Activated CD4-positive, CD25-positive, alpha-beta regulatory T cell treated with anti-CD3 and anti-CD28 coated beads, Interleukin-2, amount 50 U/mL, for 16 hours (primary cell): ENCODE measurements at places on chromosomes 12 and 14.

- no peak for DNase-seq
Measured at GRCh38 chr12:62977883-62978282, 42.9 kb upstream of the PPM1H start.

GRCh38 chr12:122067966-122068365 lies 10.6 kb upstream of the MLXIP start:
- DNase-seq = no peak

DNA sequence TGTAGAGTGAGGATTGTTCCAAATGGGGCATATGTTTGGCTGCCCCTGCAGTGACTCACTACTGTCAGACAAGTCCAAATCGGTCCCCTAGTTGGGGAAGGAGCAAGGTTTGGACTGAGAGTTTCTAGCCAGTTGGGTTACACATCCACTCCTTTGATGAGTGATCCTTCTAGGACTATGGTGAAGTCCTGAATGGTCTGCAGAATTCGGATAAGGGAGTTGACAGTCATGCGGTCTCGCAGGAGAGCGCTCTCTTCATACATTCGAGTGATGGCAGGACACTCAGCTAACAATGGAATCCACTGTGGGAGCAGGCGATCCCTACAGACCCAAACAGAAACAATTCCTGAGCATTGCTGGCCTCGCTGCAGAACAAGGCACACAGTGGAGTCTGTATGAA lies 61.5 kb upstream of the SINHCAF start:
- DNase-seq = no peak

GRCh38 chr12:84186433-84186832 lies 726.2 kb downstream of the SLC6A15 start:
- DNase-seq = no peak

DNA sequence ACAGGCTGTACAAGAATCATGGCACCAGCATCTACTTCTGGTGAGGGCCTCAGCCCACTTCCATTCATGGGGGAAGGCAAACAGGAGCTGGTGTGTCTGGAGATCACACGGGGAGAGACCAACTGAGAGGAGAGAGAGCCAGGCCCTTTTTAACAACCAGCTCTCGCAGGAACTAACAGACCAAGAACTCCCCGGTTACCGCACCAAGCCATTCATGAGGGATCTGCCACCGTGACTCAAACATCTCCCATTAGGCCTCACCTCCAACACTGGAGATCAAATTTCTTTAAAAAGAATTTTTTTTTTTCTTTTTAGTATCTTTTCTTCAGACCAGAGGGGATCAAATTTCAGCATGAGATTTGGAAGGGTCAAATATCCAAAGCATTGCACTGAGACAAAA lies 16.7 kb upstream of the AQP2 start:
- DNase-seq = no peak

GRCh38 chr14:79630288-79630960 lies 580.9 kb downstream of the DIO2 start:
- DNase-seq = no peak

DNA sequence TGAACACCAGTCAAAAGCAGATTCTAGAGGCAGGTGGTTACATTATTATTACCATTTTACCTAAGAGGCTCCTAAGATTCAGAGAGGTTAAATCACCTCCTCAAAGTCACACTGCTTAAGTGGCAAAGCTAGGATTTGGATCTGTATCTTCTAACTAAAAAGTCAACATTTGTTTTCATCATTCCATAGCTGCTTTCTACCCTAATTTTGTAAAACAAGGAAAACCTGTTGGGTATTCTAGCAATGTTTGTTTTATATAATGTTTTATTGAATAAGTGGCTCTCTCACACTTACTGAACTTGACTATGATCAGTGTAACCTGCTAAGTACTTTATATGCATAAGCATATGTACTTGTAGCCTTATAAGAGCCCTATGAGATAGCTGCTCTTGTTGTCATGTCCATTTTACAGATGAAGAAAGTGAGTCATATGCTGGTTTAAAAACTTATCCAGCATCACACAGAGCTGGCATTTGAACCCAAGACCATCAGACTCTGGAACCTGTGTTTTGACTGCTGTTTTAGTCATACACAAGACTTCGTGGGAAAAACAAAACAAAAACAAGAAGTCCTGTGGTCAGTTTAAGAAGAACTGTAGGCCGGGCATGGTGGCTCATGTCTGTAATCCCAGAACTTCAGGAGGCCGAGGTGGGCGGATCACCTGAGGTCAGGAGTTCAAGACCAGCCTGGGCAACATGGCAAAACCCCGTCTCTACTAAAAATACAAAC lies 31.7 kb upstream of the EVL start:
- no peak for DNase-seq

DNA sequence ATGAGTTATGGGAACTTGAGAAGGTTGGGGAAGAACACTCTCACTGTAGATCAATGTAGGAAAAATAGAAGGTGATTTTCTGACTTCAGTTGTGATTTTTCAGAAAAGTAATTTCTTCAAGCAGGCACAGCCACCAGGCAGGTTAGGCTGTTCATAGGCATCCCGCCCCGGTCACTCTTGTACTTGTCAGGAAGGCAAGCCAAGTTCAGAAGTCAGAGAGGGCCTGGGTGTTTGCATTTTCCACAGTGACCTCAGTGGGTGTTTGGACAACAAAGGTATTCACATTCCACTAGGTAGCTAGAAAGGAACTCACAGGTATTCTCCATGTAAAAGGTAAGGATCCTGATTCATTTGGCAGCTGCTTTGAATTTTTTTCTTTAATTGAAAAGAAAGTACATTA lies 3.0 kb upstream of the FAM234B start:
- no peak for DNase-seq

DNA sequence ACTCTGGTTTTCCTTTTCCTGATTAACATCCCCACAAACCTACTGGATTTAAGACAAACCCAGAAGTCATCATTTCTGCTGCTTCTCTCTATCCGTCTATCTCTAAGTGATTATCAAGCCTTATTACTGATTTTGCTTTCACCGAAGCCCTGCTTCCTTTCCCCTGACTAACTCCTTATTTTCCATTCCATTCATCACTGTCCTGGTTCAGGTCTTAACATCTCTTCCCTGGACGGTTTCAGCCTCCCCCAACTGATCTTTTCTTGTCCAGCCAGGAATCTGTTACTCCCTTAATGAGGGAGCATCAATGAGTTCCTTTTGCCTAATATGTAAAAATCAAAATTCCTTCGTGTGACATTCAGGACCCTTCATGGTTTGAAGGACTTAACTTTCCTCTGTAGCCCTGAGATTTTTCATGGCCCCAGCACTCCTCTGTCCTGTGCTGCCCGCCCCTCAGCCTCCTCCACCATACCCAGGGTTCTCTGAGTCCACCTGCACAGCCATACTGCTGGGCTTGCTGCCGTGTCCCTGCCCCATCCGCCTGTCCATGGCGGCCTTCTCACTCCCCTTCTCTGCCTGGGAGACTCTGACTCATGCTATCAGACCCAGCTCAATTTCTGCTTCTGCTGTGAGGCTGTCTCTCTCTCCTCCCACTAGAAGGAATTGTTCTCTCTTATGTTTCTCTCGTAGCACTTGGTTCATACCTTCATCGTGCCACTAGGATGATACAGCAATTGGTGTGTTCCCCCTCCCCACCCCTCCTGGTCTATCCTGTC lies 167.8 kb upstream of the HIF1A start:
- DNase-seq = no peak

DNA sequence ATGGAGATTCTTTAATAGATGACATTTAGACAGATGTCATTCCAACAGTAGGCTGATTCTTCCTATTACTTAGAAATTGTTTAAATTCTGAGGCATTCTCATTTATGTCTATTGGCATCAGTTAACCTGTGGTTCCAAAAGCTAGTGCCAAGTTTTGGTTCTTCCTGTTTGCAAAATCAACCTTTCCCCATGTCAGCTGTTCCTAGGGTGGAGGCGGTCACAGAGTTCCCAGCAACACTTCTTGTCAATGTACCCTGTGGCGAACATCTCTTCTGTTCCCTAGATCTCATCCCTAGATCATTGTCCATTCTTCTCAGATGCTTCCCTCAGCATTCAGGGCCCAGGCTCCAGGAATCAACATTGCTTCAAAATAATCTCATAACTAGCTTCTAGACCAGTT lies 140.9 kb downstream of the PHLDA1 start:
- no peak for DNase-seq

GRCh38 chr12:56941299-56942017 lies 7.2 kb upstream of the SDR9C7 start:
- DNase-seq = no peak

DNA sequence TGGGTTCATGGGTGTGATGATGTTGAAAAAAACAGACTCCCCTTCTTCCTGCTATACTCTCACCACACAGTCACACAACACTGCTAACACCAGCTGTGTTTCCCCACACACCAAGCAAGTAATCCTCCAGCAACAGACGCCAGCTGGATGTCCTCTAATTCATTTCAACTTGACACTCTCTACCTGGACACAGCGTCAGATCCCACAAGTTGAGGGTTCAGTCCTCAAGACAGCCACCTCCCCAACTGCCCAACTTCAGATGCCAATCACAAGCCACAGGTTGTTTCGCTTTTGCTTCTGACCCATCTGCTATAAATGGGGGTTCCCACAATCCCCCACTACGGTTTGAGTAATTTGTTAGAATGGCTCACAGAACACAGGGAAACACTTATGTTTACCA lies 49.3 kb downstream of the TMEM30B start:
- no peak for DNase-seq

DNA sequence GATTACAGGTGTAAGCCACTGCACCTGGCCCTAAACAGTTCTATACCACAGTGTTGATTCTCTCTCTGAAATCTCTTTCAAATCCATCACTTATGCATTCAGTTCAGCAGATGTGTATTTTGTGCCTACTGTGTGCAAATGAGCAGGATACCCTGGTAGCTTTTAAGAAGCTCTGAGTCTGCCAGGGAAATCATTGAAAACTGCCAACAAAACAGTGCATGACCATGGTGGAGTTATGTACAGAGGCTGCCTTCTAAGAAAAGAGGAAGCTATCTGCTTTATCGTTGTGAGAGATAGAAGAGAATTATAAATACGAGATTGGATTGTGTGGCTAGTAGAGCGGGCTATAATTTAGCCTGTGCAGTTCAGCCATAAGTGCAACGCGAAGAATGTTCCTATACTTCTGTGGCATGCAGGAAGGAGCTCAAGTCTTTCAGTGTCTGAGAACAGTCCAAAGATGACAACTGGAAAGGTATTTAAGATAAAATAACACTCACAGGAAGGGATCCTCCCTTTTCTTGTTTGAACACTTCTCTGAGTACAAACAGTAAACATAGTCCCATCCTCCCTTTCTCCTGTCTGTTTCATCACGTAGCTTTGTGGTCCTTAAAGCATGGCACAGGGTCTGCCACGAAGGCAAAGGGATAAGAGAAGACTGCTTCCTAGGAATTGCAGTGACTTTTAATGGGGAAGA lies 4.3 kb downstream of the DIP2B start:
- DNase-seq = no peak

GRCh38 chr12:10226086-10226485 lies 13.4 kb downstream of the GABARAPL1 start:
- no peak for DNase-seq

DNA sequence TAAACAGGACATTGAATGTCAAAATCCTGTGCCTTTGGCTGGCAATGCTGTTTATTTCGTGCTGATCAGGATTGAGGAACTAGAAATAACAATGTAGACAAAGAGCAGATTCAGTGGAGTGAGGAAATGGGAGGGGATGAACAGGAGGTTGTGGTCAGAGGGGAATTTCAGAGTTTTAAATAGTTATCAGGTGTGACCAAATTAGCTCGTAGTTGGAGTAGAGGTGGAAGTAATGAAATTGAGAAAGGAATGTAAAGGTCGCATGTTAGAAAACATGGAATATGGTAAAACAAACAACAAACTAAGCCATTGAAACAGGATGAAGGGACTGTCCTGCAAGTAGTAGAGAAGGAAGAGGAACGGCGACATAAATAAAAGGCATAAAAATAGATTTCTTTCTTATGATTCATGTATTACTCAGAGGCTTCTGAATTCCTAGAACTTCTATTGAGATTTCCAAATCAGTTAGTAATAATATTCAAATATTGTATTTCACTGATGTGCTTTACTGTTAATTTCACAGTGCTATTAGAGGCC lies 9.5 kb upstream of the SAV1 start:
- DNase-seq = no peak

DNA sequence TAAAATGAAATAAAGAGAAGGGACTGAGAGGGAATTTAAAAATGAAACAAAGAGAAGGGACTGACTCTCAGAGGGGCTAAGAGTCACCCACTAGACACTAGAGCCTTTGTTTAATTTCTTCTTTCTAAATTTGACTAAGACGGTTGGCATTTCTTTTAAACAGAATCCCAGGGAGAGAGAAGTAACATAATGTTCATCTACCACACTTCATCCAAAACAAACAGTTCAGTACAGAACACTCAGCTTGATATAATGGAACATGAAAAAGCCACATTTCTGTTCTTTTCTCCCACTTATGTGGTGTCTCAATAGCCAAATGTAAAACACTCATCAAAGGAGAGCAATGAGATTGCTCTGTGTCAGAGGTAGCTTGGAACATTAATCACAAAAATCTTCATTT lies 10.1 kb upstream of the NT5DC3 start:
- no peak for DNase-seq

DNA sequence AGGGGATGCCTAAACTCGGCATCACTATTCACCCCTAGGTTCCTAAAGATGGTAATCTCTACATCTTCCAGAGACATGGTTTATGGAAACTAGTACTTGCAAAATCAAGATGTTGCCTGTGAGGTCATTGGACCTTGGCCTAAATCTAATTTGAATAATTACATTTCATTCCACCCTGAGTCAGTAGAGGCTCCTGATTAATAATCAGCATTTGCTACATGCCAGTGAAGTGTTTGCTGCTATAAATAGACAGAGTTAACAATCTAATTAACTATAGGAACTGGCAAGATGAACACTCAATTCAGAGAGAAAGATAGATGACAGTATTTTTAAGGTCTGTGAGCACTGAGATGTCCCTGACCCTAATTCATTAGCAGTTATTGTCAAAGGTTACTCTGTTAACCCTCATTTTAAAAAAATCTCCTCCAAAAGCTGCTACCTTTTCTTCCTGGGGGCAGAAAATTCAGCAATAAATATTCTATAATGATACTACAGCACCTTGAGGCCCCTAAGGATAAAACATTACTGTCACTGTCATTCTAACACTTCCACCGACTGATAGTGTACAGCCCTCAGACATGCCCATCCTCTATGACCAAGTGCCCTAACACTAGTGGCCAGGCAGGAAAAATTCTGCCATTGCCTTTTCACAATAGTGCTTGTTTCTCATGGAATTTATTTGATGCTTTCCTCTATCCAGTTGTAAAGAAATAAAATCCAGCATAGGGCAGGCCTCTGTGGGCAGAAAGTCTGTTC lies 65.7 kb upstream of the CCDC196 start:
- DNase-seq = no peak

GRCh38 chr12:27551172-27551840 lies 27.3 kb downstream of the PPFIBP1 start:
- DNase-seq = no peak

- no peak for DNase-seq
Measured at GRCh38 chr12:67645126-67645525, 3.4 kb upstream of the DYRK2 start.

GRCh38 chr14:49957089-49957852 lies 64.4 kb downstream of the ARF6 start:
- no peak for DNase-seq
